ENCODE measurements at places on chromosomes 5 and 9. TPM values are rescaled to one million over a fixed set of nuclear protein-coding genes. Genes with fewer than 3 reads are reported as not detected.
A peak's percentile ranks its signal among the peaks of the same experiment; 100 is the strongest.

- no peak for DNase-seq
Measured at GRCh38 chr9:16551692-16552091, 318.8 kb downstream of the BNC2 start.

- DNase-seq, result no peak
Measured at GRCh38 chr9:99816392-99816791, 5.3 kb upstream of the NR4A3 start.

- DNase-seq, result no peak
Measured at GRCh38 chr5:149700347-149700746, 29.8 kb upstream of the PPARGC1B start.

GRCh38 chr9:87875831-87876545, 6.7 kb upstream of the SPATA31E1 start:
- no peak for DNase-seq

GRCh38 chr5:91328743-91329142, 54.4 kb downstream of the ARRDC3 start:
- DNase-seq, result no peak

DNA sequence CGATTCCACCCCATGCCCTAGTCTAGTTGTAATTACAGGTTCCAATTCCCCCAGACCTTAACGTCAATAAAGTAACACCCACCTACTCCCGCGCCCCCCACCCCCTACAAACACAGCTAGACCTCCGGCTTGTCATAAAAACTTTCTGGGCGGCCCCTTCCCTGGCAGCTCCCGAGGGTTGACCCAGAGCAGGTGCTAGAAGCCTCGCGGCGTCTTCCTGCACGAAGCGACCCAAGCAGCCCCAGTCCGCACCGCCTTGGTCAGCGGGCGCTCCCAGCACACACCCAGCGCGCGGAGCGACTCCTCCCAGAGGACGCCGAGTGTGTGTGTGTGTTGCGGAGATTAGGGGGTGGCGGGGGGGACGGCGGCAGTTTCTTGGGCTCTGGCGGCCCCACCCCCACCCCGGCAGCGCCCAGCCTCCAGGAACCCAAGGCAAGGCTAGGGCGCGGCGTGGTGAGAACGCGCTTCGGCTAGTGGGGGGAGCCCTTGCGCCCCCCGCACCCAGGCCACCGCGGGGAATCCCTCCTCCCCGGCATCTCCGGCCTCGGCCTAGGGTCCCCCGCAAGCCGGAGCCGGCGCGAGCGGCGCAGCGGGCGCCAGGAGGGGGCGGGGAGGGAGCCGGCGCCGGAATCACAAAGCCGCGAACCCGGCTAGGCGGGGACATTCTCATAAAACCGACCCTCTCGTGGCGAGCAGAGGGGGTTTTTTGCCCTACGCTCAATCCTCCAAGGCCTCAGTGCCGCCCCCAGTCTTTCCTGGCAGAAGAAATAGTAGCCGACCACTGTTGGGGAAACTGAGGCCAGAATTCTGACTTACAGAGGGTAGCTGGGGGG, 2.2 kb downstream of the PCDH1 start:
- DNase-seq, result peak; percentile 84

DNA sequence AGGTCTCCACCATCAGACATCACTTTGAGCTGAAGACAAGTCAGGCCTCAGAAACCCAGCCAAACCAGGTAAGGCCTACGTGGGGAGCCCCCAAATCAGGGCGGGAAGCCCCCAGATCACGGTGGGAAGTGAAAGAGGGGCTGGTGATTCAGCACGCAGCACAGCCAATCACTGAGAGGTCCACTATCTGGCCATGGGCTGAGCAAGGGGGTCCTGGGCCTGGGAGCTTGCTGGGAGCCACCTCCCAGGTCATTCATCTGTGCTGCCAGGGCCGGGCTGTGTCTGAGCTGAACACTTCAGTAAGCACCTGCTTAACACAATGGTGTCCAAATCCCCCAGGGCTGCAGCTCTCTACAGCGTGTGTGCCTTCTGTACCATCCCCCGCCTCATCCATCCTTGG, 15.5 kb downstream of the MED10 start:
- DNase-seq, result no peak

DNA sequence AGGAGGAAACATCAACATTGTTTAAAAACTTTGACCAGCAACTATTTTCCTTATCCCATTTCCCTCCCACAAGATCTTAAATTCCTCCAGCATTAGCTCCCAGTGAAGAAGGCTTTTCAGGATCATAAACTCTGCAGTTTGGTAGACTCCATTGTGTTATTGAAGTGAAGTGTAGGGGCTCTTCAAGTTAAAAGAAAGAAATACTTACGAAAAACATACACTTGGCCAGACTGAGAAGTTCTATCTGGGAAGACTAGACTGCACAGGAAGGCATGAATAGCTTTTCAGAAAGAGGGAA, 22.3 kb downstream of the LIFR start:
- DNase-seq, result no peak

GRCh38 chr9:78370991-78371390, 74.1 kb downstream of the PSAT1 start:
- DNase-seq, result no peak

The ECM2 gene
- total RNA-seq, result 13.8 TPM

The CD180 gene
- 3.0 TPM for total RNA-seq

The FBN2 gene
- 0.58 TPM for total RNA-seq

The EPB41L4A gene
- total RNA-seq, result 35.2 TPM

The CCDC180 gene
- total RNA-seq, result 4.0 TPM

The SLC6A3 gene
- total RNA-seq, result 0.52 TPM

Measured in upper lobe of right lung (tissue), 1 donor.